ENCODE measurements at places on chromosomes 16 and 17. TPM values are rescaled to one million over a fixed set of nuclear protein-coding genes. Genes with fewer than 3 reads are reported as not detected.

Gene NECAB2
- 9.5 TPM for total RNA-seq

Gene TOX3
- 0.87 TPM for total RNA-seq

Gene C16orf96
- 15.1 TPM for total RNA-seq

Gene ZMYND15
- 25.2 TPM for total RNA-seq

Gene KLHDC4
- 79.2 TPM for total RNA-seq

Gene CDH3
- 8.2 TPM for total RNA-seq
